Activated naive CD4-positive, alpha-beta T cell treated with anti-CD3 and anti-CD28 coated beads, Interleukin-2, amount 50 U/mL, for 72 hours (primary cell): ENCODE measurements at places on chromosomes 4 and X.

DNA sequence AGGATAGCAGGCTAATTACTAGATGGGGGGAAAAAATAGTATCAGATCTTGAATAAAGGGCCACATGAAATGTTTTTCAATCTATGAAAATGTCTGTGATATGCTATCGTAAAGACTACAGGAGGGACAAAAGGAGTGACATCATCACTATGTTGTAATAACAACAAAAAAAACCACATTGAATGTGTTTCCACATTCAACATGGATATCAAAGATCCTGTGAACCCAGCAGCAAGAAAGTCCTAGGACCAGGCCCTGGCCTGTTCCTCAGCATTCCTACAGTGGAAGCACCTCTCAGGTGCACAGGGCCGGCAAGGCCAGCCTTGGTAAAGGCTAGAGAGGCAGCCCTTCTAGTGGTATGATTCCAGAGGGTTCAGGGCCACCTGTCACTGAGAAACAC is 118.3 kb downstream of the RELL1 start:
- DNase-seq = no peak

- DNase-seq = no peak
Measured at GRCh38 chr4:93960450-93960849, 131.9 kb downstream of the ATOH1 start.

- DNase-seq = no peak
Measured at GRCh38 chr4:95563638-95564337, 15.0 kb upstream of the UNC5C start.

GRCh38 chr4:26909369-26909768 is 48.7 kb downstream of the STIM2 start:
- no peak for DNase-seq

DNA sequence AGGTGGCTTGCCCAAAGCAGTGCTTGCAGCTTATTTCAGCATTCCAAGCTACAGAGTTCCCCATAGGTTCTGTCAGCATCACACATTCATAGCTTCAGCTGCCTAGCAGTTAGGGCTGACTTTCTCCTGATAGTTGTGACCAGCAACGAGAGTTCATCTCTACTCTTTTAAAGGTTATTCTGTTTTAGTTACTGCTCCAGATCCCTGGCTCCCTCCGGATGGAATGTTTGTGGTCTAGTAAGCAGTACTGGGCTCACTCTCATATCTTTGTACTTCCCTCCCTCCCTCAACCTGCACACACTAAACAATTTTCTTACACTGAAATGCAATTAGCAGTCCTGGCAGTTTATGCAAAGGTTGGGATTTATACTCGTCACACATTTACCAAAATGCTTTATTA is 43.9 kb downstream of the PTTG2 start:
- DNase-seq = no peak

DNA sequence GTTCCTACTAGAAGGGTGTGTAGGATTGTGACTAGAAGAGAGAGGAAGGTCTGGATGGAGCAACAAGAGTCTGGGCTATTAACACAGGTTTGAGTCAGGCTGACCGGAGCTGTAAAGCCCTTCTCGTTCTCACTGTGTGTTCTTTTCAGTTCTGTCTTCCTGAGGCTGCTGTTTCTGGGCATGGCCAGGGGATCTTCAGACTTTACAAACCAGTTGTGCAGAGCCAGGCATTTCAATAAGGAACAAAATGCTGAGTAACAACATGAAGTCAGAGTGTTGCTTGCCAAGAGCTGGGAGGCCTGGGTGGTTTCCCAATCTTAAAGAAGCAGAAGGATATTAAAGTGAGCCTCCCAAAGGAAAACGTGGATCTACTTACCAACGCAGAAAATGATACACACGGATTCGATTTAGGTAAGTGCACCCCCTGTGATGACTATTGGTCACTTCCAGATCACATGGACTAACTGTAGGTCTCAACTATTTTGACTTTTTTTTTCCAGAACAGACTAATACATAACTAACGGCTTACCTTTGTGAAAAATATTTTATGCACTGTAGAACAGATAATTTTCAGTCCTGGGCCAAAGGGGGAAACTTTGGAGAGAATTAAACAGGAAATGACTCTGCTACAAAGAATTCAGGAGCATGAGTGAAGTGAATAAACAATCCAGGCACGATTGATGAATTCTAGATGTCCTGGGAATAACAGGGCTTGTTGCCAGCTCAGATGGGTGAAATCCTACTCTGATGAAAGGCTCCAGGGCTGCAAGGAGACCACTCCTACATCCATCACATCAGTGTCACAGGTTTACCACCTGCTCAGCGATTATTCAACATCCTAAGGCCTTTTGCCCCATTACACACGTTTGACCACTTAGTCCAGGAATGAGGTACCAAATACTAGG is 94.5 kb downstream of the ANXA3 start:
- DNase-seq = no peak

DNA sequence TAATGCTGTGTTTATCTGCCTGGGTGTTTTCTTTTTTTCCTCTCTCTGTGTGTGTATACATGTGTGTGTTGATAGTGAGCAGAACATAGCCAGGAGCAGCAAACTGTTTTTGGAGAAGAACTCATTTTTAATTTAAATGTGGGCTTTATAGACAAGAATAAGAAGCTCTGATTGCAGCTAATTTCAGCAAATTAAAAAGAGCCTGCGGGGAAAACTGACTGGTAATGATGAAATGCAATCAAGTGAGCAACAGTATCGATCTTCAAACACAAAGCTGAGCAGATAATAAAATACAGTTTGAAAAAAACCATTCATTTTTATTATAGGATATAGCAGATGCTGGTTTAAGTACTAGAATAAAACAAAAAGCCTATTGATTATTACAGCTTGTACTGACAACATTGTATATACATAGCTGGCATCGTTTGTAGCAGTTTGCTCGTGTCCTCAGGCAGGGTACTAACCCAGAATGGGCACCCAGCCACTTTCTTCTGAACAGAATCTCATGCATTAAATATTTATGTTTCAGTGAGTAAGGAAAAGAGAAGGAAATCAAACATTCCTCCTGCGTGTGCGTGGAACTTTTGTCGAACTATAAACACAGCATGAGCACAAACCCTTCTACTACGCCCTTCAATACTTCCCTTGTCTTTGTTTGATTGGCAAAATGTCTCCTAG is 73.5 kb upstream of the ZFP42 start:
- no peak for DNase-seq

DNA sequence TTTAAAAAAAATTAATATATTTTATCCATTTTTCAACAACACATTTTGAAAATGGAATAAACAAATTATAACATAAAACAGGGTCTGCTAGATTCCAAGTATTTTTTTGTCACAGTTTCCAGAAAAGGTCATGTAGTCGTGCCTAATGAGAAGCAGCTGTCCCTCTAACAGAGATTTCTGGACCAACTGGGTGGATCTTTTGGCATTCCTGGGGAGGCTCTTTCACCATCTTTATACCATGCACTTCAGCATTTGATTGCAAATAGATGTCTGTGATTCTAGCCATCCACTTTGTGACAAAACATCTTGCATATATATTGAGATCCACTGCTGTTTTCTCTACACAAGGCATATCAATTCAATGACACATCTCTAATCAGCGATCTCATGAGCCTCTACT is 210.7 kb upstream of the LDB2 start:
- DNase-seq = no peak

GRCh38 chrX:111329370-111329769 is 59.1 kb upstream of the CAPN6 start:
- no peak for DNase-seq

- DNase-seq = no peak
Measured at GRCh38 chr4:38710053-38710452, 46.1 kb downstream of the KLF3 start.

DNA sequence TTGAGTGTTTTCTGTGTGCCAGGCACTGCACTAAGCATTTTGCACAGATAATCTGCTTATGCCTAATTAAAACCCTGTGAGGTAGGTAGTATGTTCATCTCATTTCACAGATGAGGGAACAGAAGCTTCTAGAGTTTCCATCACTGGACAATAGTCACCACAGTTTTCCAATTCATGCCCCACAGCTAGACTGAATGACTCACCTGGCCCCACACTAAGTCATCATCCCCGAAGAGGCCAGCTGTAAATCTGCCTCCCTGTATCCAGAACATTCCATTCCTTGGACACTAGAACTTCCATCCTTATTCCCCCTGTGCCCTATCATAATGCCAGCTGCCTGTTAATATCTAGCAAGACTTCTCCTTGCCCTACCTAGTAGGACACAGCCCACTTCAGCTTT is 40.9 kb upstream of the NYX start:
- no peak for DNase-seq

DNA sequence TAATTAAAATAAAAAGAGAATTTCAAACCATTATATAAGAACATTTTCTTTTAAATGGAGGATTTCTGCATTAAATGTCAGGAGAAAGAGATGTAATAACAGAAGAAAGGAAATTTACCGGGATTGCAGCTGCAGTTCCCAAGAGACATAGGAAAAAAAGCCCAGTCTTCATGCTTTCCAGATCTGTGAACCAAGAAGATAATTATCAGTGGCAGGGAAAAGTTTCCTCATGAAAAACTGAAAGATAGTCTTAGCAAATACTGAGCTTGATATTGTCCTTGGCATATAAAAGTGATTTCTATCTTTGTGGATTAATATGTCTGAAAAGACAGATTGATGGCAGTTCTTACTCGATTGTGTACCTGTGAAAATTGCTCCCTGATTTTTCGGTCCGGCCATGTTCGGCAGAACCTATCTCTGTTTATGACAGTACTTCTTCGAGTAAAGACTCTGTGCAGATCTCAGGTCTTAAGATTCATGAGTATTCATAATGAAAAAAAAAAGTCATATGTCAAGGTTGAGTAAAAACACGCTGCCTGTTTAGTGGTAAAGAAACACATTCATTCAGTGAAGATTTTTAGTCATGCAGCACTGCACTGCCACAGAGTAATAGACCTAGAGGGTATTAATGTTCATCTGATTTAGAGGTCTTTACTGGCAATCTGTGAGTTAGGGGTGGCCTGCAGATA is 29.6 kb downstream of the SPARCL1 start:
- no peak for DNase-seq

DNA sequence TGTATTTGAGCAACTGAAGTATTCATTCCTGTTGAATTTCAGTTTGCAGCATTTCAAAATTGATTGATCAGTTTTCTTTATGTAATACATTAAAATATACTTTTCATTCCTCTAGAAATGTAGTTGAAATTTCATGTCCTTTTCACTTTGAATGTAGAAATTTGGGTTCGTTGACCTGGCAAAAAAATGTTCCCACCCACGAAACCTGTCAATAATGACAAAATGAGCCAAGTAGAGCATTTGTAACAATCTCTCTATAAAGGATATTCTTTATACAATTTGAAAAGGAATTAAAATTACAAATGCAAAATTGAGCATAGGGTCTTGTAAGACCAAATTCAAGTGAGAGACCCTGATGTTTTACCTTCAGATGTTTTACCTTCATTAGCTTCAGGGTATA is 283.9 kb downstream of the ANKRD50 start:
- no peak for DNase-seq

DNA sequence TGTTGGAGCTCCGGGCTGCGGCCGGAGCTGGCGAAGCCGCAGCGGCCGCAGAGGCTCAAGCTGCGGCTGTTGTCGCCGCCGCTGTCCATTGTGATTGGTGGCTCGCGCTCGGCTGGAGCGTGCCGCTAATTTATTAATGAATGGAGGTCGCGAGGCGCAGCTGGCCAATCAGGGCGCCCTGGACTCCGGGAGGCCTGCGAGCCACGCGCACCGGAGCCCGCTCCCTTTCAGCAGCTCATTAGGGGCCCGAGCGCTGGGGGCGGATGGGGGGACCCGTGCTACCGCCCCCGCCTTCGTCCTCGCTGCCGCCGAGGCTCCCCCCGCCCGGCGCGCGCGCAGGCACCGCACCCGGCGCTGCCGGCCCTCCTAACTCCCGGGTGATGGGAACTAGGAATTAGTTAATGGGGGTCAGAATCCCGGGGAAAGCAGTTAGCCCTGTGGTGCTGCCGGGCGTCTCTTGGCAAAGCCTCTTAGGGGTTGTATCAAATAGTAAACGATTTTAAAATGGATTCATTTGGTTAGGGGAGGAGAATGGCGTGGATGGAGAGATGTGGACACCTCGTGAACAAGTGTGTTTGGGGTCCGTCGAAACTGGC is 589 bp upstream of the NEUROG2 start:
- no peak for DNase-seq

GRCh38 chr4:7160951-7161440 is 31.3 kb upstream of the SORCS2 start:
- DNase-seq = no peak

DNA sequence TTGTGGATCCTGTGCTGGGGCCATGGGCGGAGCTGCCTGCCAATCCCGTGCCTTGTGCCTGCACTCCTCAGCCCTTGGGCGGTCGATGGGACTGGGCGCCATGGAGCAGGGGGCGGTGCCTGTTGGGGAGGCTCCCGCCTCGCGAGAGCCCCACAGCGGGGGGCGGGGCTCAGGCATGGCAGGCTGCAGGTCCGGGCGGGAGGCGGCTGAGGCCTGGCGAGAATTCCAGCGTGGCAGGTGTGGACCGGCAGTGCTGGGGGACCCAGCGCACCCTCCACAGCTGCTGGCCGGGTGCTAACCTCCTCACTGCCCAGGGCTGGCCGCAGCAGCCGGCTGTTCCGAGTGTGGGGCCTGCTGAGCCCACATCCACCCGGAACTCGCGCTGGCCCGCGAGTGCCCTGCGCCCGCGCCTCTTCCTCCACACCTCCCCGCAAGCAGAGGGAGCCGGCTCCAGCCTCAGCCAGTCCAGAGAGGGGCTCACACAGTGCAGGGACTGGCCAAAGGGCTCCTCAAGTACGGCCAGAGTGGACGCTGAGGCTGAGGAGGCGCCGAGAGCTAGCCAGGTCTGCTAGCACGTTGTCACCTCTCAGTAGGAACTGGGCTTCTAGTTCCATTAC is 85.9 kb downstream of the GBA3 start:
- no peak for DNase-seq

GRCh38 chr4:56530269-56531148 is 24.9 kb downstream of the ARL9 start:
- DNase-seq = peak; percentile 73

GRCh38 chr4:24240655-24241054 is 343.7 kb downstream of the DHX15 start:
- no peak for DNase-seq

GRCh38 chr4:84644087-84644486 is 61.2 kb downstream of the CDS1 start:
- no peak for DNase-seq

- DNase-seq = no peak
Measured at GRCh38 chr4:25021216-25021615, 9.5 kb downstream of the LGI2 start.

DNA sequence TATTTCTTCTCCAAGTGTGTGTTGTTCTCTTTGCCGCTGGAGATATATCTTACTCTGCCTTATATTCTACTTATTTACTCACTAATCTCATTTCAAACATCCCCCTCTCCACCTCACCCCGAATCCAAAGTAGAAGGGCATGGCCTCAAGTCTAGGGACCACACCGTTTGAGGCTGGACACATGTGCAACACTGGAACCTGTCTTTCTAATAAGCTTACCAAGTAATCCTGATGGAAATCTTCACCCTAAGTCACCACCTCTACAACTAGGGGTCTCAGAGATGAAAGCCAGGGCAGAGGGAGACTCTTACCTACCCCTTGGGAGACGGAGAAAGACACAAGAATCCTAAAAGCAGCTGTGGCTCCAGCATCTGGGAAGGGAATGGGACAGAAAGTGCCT is 6.0 kb downstream of the PROM1 start:
- DNase-seq = no peak
